H1 (cell line): ENCODE measurements at places on chromosomes 16 and 17. TPM values are rescaled to one million over a fixed set of nuclear protein-coding genes. Genes with fewer than 3 reads are reported as not detected.
A peak's percentile ranks its signal among the peaks of the same experiment; 100 is the strongest.

GRCh38 chr17:73478768-73479424 is 165.3 kb downstream of the SDK2 start:
- peak; percentile 65 for DNase-seq

DNA sequence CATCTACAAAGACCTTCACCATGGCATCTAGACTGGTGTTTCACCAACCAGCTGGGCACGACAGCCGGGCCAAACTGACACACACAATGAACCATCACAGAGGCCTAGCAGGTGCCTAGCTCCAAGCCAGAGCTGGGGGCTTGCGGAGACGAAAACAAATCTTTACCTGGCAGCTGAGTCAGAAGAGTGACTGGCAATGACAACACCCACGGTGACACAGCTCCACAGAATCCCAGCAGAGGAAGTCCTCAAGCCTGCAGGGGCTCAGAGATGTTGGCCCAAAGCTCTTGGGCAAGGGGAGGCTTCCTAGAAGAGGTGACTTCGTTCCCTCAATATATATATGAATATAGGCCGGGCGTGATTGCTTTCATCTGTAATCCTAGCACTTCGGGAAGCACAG is 5.1 kb downstream of the MMP25 start:
- DNase-seq = no peak

- no peak for DNase-seq
Measured at GRCh38 chr17:36880268-36880905, 56.9 kb upstream of the LHX1 start.

DNA sequence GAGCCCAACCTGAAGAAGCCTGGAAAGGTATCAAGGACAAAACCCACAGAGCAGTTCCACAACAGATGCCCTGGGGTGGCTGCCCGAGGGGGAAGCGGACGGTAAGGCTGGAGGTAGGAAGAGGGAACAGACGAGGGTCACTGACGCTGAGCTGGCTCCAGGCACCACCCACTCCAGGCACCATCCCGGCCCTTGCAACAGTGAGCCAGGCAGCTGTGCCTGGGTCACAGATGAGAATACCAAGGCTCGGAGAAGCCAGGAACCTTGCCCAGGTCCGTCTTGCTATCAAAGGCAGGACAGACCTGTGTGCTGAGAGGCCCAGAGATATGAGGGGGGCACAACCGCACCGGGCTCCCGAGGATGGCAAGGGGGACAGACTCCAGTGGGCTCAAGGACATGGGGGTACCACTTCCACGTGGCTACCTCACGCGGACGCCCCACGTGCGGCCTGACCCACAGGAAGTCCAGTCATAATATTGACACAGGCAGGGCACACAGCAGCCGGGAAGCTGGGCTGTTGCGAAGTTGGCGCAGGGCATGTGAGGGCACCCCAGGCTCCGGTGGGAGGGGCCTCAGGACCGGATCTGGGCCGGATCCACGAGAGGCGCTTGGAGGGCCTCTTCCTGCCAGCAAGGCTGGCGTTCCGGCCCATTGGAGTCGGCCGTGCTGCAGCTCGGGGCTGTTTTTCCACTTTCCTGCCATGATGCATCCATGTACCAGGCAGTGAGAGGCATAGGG is 29.9 kb downstream of the PEMT start:
- no peak for DNase-seq

DNA sequence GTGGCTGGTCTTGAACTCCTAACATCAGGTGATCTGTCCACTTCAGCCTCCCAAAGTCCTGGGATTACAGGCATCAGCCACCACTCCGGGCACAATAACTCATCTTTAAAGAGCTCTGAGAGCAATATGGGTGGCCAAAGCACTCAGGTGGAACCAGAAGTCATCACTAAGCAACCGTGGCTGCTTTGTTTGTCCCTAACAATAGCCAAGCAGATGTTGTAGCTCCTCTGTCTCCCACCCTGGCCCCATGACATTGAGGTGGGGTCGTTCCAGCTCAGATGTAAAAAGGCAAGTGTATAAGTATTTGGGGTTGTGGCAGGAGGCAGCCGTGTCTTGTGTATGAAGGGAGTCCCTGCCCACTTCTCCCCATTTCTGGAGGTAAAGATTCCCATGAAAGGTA is 3.7 kb upstream of the SCIMP start:
- no peak for DNase-seq

DNA sequence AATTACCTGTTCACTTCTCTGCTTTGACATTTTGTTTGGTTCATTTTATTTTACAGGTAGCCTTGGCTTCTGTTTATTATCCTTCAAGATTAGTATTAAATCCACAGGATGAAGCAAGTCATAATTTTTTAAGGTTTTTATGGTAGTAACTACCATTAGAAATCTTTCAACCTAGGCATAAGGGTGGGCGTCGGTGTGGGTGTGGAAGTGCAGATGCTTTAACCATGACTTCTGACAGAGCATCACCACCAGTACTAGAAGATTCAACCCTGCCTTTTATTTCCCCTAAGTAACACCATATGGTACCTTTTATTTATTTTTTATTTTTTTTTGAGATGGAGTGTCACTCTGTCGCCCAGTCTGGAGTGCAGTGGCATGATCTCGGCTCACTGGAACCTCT is 22.7 kb downstream of the AP2B1 start:
- DNase-seq = no peak

GRCh38 chr17:34617398-34617797 is 38.0 kb downstream of the TMEM132E start:
- no peak for DNase-seq

DNA sequence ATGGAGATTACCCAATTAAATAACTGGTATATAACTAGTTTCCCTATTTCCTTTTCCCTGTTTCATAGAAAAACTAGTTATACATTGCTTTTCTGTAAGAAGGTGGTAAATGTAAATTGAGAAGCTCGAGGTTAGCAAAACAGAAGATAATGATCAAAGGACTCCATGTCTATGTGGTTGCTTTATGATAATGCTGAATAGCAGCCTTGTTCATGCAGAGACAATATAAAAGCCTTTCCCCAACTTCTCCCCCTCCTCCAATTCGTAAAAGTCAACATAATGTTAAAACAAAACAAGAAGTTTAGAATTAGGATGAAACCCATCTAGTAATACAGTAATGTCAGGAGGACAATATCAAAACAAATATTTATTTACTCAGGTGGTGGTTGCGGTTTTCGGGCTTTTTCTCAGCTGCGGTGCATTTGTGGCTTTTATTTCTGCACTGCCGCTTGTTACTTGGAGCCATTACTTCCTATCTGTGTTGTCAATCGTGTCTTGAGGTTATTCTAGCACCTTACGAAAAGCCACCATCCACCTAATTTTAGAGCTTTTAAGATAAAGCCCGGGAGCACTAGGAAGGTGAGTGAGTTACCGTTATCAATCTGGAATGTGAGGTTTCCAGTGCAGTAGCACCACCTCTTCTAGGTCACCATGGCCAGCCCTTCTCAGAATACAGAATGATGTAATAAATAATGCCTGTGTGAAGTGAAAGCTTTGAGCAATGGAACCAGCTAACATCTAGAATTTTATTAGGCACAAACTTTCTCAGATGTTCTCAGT is 297.5 kb downstream of the CDH13 start:
- no peak for DNase-seq

- peak; percentile 81 for DNase-seq
Measured at GRCh38 chr17:39927929-39928857, 661 bp downstream of the LRRC3C start.

Gene ACAP1
- total RNA-seq = 45.1 and 49.2 TPM in 2 replicates

Gene GRAPL
- total RNA-seq = not detected in 2 replicates

Gene SLFN11
- total RNA-seq = 0.27 and 0.28 TPM in 2 replicates

Gene PRR11
- total RNA-seq = 81.1 and 83.0 TPM in 2 replicates
